Left ventricle myocardium superior (tissue), 1 donor: ENCODE measurements at places on chromosomes 4 and X. TPM values are rescaled to one million over a fixed set of nuclear protein-coding genes. Genes with fewer than 3 reads are reported as not detected.

GRCh38 chr4:113094802-113095201 is 45.3 kb downstream of the ANK2 start:
- DNase-seq: no peak

DNA sequence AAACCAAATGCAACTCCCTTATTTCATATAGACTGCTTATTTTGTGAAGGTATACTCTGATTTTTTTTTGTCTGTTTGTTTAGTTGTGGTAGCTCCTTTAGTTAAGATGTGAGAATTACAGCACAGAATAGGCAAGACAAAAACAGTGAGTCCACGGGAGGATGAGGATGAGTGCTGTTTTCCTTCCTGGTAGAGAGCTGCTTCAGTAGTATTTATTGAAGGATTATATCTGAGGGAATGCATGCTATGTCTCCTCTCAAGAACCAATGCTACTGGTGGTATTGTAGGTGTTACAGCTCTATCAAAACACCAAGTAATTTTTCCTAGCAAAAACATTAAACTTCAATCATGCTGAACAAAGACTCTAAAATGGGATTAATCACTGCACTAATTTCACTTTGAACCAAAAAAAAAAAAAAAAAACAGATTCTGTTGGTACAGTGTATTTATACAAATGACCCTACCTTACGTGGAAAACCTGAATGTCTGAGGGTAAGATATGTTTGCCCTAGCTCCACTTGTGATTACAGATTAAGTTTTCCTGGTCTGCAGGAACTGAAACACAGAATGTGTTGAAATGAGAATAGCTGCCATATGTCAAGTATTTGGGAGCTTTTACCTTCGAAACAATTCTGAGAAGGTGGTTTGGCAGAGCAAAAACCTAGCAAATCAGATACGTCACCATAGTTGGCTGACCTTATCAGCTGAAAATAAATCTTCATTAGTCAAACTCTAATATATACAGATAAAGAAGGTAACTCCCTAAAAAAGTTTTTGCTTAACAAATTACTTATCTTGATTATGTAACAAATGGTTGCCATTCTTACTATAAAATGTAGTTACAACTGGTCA is 40.3 kb downstream of the PPP3CA start:
- DNase-seq: no peak

DNA sequence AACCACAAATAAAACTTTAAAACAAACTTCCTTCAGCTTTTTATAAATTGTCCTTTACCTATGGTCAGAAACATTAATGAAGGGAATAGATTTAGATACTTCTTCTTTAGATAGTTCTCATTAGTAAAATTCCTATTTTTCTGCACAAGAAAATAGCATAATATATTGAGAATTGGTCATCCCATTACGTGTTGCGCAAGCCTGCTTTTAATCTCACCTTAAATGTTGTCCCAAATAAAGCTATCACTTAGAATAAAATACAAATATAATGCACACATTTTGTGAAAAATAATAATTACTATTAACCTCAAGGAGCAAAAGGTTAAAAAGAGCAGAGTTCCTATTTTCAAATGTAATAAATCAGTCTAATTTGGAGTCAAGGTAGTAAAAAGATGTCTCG is 95.2 kb upstream of the TTC29 start:
- DNase-seq: no peak

GRCh38 chrX:25548811-25549210 is 533.0 kb upstream of the ARX start:
- DNase-seq: no peak

GRCh38 chrX:47239199-47239598 is 6.4 kb downstream of the USP11 start:
- DNase-seq: no peak

DNA sequence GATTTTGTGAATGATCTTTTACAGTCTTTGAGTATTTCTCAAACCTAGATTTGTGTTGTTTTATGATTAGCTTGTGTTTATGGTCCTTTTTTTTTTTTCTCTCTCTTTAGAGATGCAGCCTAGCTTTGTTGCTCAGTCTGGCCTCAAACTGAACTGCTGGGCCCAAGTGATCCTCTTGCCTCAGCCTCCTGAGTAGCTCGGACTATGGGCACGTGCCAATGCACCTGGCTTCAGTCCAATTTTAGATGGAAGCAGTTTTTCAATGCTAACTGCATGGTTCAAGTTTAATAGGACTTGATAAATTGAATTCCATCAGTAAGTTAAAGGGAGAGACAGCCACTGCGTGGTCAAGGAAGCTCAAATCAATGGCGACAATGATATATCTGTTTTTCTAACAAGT is 3.8 kb upstream of the FGG start:
- no peak for DNase-seq

DNA sequence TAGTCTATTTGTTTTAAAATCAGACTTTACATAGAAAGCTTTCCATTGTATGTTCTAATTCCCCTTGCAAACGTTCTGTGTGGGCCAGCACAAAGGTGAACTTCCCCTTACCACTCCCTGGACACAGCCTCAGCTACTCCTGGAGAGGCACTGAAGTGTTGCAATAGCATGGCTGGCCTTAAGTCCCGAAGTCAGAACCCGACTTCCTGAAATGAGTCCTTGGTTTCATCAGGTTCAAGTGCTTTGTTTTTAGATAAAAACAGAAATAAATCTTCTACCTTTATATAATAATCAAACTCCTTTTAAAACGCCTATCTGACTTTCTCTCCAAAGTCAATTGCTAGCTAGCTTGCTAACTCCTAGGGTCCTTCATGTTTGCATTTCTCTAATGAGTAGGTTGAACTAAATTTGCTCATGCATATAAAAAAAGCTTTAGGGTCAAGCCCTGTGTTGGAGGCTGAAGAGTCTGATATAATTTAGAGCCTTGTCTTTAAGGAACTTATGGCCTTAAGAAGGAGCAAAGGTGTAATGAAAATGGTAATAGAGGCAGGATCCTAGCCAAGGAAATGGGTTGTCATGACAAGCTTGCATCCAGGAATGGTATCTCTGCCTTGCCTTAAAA is 9.0 kb downstream of the BMP3 start:
- no peak for DNase-seq

DNA sequence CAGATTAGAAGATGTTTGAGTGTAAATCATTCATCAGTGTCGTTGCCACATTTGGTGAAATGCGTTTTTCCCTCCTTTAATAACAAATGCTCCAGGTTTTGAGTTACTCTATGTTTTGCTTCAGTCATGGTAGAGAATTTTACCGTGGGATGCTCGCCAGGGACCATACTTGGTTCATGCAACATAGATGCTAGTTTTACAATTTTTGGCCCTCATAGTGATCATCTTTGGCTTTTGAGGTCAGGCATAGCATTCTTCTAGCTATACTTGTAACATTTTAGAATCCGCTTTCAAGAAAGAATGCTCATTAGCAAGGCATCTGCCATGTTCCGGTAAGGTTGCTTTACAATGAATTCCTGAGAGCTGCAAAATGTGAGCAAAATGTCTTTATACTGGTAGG is 147.2 kb downstream of the SPCS3 start:
- no peak for DNase-seq

DNA sequence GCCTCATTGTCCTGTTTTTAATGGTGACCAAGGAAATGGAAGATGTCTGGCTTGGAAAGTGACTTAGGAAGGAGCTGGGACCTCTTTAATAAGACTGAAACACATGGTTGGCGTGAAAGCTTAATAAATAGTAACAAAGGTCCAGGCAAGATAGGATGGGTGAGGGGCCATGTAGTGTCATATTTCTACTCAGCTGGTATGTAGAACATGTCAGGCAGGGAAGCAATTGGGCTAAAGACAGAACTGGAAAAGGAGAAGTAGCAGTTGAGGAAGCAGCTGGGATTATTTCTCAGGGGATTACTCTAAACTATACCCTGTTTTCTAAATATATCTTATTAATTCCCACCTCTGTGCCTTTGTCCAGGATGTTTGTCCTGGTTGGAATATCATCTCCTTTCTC is 18.6 kb downstream of the ITGB1BP2 start:
- DNase-seq: no peak

- DNase-seq: no peak
Measured at GRCh38 chr4:94941706-94942105, 184.0 kb downstream of the BMPR1B start.

DNA sequence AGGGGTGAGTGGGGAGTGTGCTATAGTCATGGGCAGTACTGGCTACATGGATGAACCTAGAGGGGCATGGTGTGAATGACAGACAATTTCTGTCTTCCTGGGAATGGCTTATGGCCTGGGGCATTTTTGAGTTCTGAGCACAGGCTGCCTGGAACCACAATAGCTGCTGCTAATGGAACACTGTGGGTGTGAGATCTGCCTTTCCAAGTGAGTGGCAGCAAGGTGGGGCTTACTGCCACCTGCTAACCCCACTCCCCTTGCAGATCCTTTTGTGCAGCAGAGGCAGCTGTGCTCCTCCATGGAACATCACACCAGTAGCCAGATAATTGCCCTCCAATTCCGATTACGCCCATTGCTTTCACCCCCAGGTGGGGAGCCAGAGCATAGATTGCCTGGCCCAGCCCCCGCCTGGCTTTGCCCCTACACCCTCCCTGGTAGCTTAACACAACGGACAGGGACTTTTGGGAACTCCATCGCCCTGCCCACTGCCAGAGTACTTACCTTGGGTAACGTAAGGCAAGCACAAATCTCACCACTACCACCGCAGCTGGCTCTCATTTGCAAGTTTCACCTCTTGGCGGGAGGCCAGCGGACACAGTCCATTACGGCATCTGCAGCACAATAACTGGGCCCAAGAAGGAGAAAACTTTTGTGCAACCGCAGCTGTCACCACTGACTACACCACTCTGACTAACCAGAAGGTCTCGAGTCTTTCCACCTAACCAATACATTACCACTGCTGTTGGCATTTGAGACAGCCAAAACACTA is 421.2 kb upstream of the NWD2 start:
- DNase-seq: no peak

DNA sequence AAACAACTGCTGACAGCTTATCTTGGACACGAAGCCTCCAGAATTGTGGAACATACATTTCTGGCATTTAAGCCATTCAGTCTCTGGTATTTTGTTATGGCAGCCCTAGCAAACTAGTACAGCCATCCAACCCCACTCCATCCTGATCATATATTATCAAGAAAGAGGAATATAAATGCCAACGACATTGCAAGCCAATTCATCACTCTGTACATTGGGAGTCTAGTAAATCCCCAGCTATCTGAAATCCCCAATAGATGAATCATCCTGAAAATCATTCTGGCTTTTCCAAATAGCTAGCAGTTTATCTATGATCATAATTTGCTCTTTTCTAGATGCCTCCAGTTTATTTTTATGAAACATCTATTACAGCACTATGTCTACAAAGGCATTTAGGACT is 41.1 kb downstream of the FRMD7 start:
- DNase-seq: no peak

DNA sequence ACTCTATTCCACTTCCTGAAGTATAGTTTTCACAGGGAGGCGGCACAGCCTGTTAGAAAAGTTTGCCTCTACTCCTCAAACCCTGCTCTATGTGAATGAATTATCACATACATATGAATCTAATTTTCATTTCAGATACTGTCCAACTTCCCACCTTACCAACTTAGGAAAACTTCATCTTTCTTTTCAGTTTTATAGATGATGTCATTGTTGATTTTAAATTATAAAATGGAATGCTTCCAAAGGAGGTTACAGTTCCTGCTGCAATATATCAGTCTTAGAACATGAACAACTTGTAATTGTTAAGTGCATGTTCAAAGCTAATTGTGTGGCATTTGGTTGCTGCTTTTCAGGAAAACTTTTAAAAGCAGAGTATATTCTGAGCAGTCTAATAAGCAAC is 92.4 kb downstream of the NEUROG2 start:
- DNase-seq: no peak

- no peak for DNase-seq
Measured at GRCh38 chr4:147481577-147482109, 746 bp downstream of the EDNRA start.

DNA sequence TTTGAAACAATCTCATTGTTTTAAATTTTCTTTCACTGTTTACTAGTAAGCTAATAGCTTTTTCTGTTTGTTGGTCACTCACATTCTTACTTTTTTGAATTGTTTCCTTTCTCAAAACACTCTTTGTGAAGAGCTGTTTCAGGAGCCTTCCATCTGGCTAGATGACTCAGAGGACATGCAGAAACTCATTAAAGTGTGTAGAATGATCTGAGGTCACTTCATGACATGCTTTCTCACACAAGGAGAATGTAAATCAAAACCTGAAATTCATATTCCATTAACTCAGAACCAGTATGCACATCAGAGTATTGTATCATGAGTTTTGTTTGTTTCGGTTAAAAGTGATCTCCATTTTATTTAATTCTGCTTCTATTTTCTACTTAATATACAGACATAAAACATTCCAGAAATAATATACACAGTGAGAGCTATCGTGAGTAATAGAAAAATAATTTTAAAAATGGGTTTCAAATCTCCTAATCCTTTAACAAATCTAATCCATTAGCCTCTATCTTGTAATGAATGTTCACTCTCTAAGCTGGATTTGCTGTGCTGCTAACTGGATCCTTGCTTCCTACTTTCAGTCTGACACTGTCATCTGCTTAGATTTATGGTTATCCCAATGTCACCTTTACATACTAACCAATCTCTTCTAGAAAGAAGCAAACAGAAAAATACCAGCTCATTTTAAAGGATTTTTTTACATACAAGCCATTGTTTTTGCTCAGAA is 449.6 kb downstream of the FSTL5 start:
- DNase-seq: no peak

GRCh38 chr4:75596061-75596460 is 34.3 kb downstream of the CDKL2 start:
- no peak for DNase-seq

DNA sequence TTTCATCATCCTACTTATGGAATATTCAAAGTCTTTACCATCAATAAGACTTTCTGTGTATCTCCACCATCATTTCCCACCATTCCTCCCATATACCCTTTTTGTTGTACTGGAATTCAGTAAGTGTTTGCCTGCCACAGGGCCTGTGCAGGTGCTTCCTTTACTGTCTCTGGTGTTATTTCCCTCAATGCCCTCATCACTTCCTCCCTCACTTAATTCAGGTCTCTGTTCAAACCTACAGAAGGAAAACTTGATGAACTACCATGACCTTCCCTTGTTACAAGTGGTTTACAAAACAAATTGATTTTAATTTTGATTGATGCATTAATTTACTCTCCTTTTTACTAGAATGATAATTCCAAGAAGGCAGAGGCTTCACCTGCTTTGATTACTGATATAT is 159.5 kb upstream of the FAT4 start:
- DNase-seq: no peak

GRCh38 chr4:77665381-77666069 is 59.9 kb downstream of the CXCL13 start:
- DNase-seq: no peak

DNA sequence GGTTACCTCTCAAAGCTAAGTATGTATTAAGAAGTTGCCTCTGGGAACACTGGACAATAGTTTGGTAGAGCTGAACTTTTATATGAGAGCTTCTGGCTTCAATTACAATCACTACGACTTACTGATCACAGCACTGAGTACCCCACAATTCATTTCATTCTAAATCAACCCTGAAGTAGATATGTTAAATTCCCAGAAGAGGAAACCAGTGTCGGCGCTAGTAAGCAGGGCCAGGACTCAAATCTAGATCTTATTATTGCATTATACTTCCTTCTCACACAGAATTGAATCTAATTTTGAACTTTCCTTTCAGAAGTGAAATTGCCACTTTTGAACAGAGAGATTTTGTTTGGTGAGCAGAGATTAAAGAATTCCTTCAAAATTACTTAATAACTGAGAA is 41.8 kb downstream of the HUWE1 start:
- no peak for DNase-seq

Gene HMGN5
- total RNA-seq: 2.3 TPM

Gene NXF3
- total RNA-seq: 0.20 TPM

Gene CXCL5
- total RNA-seq: not detected

Gene GAGE2A
- not detected for total RNA-seq

Gene GAR1
- total RNA-seq: 9.2 TPM

Gene SPANXA2
- total RNA-seq: not detected

Gene TCEAL1
- total RNA-seq: 20.0 TPM

Gene TRMT10A
- total RNA-seq: 4.6 TPM

Gene DGKK
- not detected for total RNA-seq
